ENCODE measurements at places on chromosomes 1 and 21. TPM values are rescaled to one million over a fixed set of nuclear protein-coding genes. Genes with fewer than 3 reads are reported as not detected.

The ANKRD35 gene
- total RNA-seq, result 1.4 TPM

The GJB5 gene
- not detected for total RNA-seq

- DNase-seq, result no peak
- H3K27me3 ChIP-seq, result no peaks in the 10 kb centered on the region
- H3K4me3 ChIP-seq, result no peak overlapping the region
- H3K4me1 ChIP-seq, result peaks cover 2% of the 10 kb centered on the region
Observed at GRCh38 chr1:234716908-234717375, 107.0 kb upstream of the IRF2BP2 start.

The ZSWIM5 gene
- total RNA-seq, result 0.64 TPM

The LEFTY2 gene
- total RNA-seq, result not detected

GRCh38 chr1:201085902-201086735 lies 26.1 kb downstream of the CACNA1S start:
- H3K4me3 ChIP-seq, result no peak overlapping the region
- no peak overlapping the region for H3K27ac ChIP-seq
- H3K27me3 ChIP-seq, result peaks cover 45% of the 10 kb centered on the region
- H3K36me3 ChIP-seq, result no peaks in the 10 kb centered on the region
- DNase-seq, result peak; percentile 47

The HES3 gene
- total RNA-seq, result not detected

The WNT2B gene
- 0.12 TPM for total RNA-seq

GRCh38 chr1:206982216-206982615 lies 12.0 kb upstream of the FCAMR start:
- H3K36me3 ChIP-seq, result no peaks in the 10 kb centered on the region
- no peak overlapping the region for H3K27ac ChIP-seq
- peak; percentile 74 for DNase-seq
- H3K27me3 ChIP-seq, result peaks cover 40% of the 10 kb centered on the region
- H3K4me1 ChIP-seq, result no peaks in the 10 kb centered on the region
- H3K4me3 ChIP-seq, result no peak overlapping the region

DNA sequence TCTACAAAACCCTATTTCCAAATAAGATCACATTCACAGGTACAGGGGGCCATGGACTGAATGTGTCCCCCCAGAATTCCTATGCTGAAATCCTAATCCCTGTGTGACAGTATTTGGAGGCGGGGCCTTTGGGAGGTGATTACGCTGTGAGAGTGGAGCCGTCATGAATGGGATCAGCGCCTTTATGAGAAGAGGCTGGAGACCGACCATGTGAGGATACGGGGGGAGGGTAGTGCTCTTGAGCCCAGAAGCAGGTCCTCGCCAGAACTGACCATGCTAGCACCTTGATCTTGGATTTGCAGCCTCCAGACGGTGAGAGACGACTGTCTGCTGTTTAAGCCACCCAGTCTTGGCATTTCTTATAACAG lies 23.8 kb upstream of the KIF26B start:
- H3K27ac ChIP-seq, result no peak overlapping the region
- no peaks in the 10 kb centered on the region for H3K4me1 ChIP-seq
- no peaks in the 10 kb centered on the region for H3K36me3 ChIP-seq
- H3K27me3 ChIP-seq, result peaks cover 9% of the 10 kb centered on the region
- no peak overlapping the region for H3K4me3 ChIP-seq

DNA sequence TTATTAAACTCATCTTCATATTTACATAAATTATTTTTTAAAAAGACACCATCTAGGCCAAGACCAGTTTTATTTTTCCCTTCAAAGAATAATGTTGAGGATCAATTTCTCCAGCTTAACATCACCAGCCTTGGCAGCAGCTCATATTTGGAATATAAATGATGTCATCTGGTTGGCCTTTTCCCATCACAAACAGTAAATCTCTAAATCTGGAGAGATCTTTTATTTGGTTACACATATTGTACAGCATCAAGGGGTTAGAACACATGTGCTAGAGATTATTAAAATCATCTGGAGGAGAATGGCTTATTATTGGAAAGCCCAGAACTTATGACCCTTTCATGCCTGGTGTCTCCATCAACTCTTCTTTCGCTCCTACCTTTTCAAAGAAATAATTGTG lies 508.8 kb downstream of the PLPP3 start:
- no peaks in the 10 kb centered on the region for H3K36me3 ChIP-seq
- DNase-seq, result no peak
- no peaks in the 10 kb centered on the region for H3K27me3 ChIP-seq
- H3K4me1 ChIP-seq, result no peaks in the 10 kb centered on the region
- H3K4me3 ChIP-seq, result no peak overlapping the region
- H3K27ac ChIP-seq, result no peak overlapping the region

GRCh38 chr1:184840596-184840995 lies 85.9 kb upstream of the EDEM3 start:
- DNase-seq, result peak; percentile 50
- H3K27ac ChIP-seq, result peak overlapping the region; percentile 82
- peaks cover 46% of the 10 kb centered on the region for H3K4me1 ChIP-seq
- peaks cover 42% of the 10 kb centered on the region for H3K36me3 ChIP-seq
- H3K27me3 ChIP-seq, result no peaks in the 10 kb centered on the region
- no peak overlapping the region for H3K4me3 ChIP-seq

The COL11A1 gene
- not detected for total RNA-seq

The KHDRBS1 gene
- 166 TPM for total RNA-seq

The NUF2 gene
- total RNA-seq, result 82.9 TPM

DNA sequence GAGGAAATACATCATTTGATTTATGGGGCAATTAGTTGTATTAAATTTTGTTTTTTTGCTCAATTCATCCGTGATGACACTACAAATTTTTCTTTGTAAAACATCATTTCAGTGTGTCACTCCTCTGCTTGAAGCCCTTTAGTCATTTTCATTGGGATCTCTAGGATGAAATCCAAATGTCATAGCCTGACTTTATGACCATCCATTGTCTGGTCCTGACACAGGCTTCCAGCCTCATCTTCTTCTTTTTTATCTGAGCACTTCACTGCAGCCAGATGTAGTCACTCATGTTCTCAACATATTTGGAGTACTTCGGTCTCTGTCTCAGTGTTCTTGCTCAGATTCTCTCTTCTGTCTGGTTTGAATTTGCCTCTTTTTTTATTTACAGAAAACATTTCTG lies 173.1 kb downstream of the HMCN1 start:
- no peaks in the 10 kb centered on the region for H3K4me1 ChIP-seq
- H3K4me3 ChIP-seq, result no peak overlapping the region
- no peak for DNase-seq
- H3K27ac ChIP-seq, result no peak overlapping the region

The HTR6 gene
- not detected for total RNA-seq

- H3K4me3 ChIP-seq, result peak overlapping the region; percentile 24
- H3K36me3 ChIP-seq, result peaks cover 25% of the 10 kb centered on the region
- no peak for DNase-seq
- peaks cover 28% of the 10 kb centered on the region for H3K4me1 ChIP-seq
Observed at GRCh38 chr1:155514582-155515187, 47.9 kb downstream of the ASH1L start.

- peak overlapping the region; percentile 3 for H3K27ac ChIP-seq
- H3K36me3 ChIP-seq, result peaks cover 48% of the 10 kb centered on the region
- peaks cover 58% of the 10 kb centered on the region for H3K4me1 ChIP-seq
- no peak overlapping the region for H3K4me3 ChIP-seq
Observed at GRCh38 chr1:111669268-111669667, 49.7 kb downstream of the RAP1A start.

DNA sequence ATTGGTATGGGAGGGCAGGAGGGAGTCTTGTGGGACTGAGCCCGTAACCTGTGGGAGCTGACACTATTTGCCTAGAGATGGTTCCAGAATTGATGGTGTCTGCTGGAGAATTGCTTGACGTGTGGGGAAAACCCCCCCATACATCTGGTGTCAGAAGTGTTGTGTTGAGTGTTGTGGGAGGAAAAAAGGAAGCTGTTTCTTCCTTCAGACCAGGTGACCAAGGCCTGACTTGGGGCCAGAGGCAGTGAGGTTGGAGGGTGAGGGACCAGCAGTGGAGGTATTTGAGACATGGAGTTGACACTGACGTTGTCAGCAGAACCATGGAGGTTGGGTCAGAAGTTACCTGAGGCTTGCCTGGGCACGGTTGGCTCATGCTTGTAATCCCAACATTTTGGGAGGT lies 8.3 kb downstream of the SHISAL2A start:
- H3K36me3 ChIP-seq, result peaks cover 12% of the 10 kb centered on the region
- no peaks in the 10 kb centered on the region for H3K27me3 ChIP-seq
- no peak overlapping the region for H3K4me3 ChIP-seq
- DNase-seq, result no peak

DNA sequence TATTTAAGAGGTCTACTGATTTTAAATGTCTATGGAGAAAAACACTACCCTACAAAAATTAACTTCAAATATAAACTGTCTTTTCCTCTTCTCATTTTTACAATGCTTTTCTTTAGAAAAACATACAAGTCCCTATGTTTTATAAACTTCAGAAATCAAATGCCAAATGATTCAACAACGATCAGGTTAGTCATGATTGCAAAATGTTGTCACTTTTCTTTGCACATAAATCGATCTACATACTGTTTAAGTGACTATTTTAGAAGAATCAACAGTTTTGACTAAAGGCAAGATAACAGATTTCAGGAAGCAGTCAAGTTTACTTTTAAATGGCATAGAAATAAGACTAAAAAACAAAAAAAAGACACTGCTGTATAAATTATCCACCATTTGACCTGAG lies 168.7 kb downstream of the GPATCH2 start:
- H3K4me3 ChIP-seq, result no peak overlapping the region
- H3K36me3 ChIP-seq, result peaks cover 15% of the 10 kb centered on the region
- H3K27ac ChIP-seq, result no peak overlapping the region
- no peaks in the 10 kb centered on the region for H3K4me1 ChIP-seq
- no peaks in the 10 kb centered on the region for H3K27me3 ChIP-seq

GRCh38 chr1:11766429-11766776 lies 4.4 kb downstream of the C1orf167 start:
- H3K27me3 ChIP-seq, result peaks cover 23% of the 10 kb centered on the region
- H3K4me1 ChIP-seq, result peaks cover 8% of the 10 kb centered on the region
- H3K4me3 ChIP-seq, result no peak overlapping the region

The NCMAP gene
- total RNA-seq, result not detected

DNA sequence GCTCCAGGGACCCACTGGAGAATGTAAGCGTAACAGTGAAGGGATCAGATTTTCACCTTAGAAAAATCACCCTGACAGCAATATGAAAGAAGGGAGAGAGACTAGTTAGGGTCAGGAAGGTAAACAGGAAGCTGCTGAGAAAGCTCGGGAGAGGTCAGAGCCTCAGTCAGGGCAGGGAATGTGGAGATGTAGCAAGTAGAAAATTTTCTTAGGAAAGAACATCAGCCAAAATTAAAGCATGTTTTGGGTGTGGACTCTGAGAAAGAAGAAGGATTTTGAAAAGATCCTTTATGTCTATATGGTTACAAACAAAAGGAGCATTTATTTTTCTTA lies 16.7 kb upstream of the ERICH3 start:
- DNase-seq, result no peak
- H3K4me1 ChIP-seq, result no peaks in the 10 kb centered on the region
- peaks cover 12% of the 10 kb centered on the region for H3K27me3 ChIP-seq
- no peaks in the 10 kb centered on the region for H3K36me3 ChIP-seq

The KRTAP12-2 gene
- not detected for total RNA-seq

- no peak overlapping the region for H3K4me3 ChIP-seq
- H3K36me3 ChIP-seq, result no peaks in the 10 kb centered on the region
- DNase-seq, result no peak
- H3K4me1 ChIP-seq, result no peaks in the 10 kb centered on the region
- H3K27ac ChIP-seq, result no peak overlapping the region
- H3K27me3 ChIP-seq, result peaks cover 9% of the 10 kb centered on the region
Observed at GRCh38 chr21:45336870-45337269, 49.2 kb upstream of the POFUT2 start.

The CAMK2N1 gene
- 0.82 TPM for total RNA-seq

The LRRIQ3 gene
- total RNA-seq, result 1.4 TPM
